ENCODE measurements at places on chromosomes 3 and 15.

GRCh38 chr3:62990704-62991413 is 115.6 kb upstream of the CADPS start:
- no peaks in the 10 kb centered on the region for H3K4me1 ChIP-seq
- H3K27me3 ChIP-seq, result no peaks in the 10 kb centered on the region
- H3K4me3 ChIP-seq, result no peak overlapping the region
- H3K36me3 ChIP-seq, result no peaks in the 10 kb centered on the region

DNA sequence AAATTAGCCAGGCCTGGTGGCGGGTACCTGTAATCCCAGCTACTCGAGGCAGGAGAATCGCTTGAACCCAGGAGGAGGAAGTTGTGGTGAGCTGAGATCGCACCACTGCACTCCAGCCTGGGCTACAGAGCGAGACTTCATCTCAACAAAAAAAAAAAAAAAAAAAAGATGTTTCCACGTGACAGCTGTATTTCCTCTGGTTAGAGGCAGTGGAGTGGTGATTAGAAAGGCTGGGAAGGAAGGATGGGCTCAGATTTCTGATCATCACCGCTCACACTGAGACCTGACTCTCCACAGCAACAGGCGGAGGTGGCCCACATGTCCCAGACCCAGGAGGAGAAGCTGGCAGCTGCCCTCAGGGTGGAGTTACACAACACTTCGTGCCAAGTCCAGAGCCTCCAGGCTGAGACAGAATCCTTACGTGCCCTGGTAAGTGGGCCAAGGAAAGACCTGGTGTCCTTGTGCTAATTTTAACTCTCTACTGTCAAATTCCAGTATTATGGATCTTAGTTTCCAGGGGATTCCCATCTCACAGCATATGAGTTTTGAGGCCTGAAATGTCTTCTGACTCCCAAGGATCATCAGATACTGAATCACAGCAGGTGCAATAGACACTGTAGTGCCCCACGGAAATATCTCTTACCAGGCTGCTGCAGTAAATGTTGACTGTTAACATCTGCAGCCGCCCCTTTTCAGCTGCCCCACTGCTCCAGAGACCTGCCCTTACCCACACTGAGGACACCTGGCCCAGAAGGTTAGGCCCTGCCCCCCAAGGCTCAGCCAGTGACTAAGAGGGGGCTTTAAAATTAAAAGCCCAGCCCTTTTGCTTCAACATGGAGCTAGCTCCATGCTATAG is 66.9 kb downstream of the BFSP2 start:
- H3K27ac ChIP-seq, result no peak overlapping the region
- no peak overlapping the region for H3K4me3 ChIP-seq
- DNase-seq, result no peak
- no peaks in the 10 kb centered on the region for H3K27me3 ChIP-seq

DNA sequence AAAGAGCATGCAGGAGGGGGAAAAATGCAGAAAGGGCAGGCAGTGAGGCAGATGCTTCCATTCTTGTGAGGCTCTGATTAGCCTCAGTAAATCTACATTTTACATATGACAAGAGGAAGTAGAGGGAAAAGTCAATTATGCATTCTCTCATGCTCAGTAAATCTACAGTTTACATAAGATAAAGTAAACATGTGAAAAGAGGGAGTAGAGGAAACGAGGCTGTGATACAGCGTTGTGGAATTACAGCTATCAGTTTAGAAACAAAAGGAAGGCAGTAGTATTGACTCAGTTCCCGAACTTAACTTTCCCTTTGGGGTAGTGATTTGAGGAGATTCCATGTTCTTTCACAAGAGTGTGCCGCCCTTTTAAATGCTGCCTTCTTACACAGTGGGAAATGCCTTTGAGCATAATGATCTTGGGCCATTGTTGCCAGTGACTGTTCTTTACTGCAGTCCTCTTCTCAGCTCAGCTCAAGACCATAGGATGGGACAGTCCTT is 39.3 kb downstream of the OSTN start:
- no peaks in the 10 kb centered on the region for H3K4me1 ChIP-seq
- no peak for DNase-seq
- no peaks in the 10 kb centered on the region for H3K27me3 ChIP-seq
- no peaks in the 10 kb centered on the region for H3K36me3 ChIP-seq
- no peak overlapping the region for H3K27ac ChIP-seq

GRCh38 chr15:74399511-74400312 is 32.3 kb upstream of the CYP11A1 start:
- peak overlapping the region; percentile 83 for H3K27ac ChIP-seq
- H3K4me3 ChIP-seq, result peak overlapping the region; percentile 63
- H3K36me3 ChIP-seq, result no peaks in the 10 kb centered on the region
- no peak for DNase-seq
- peaks cover 85% of the 10 kb centered on the region for H3K4me1 ChIP-seq
- no peaks in the 10 kb centered on the region for H3K27me3 ChIP-seq

GRCh38 chr15:99058421-99058870 is 46.4 kb upstream of the SYNM start:
- no peaks in the 10 kb centered on the region for H3K4me1 ChIP-seq
- peak overlapping the region; percentile 52 for H3K4me3 ChIP-seq
- no peak for DNase-seq
- no peak overlapping the region for H3K27ac ChIP-seq
- H3K36me3 ChIP-seq, result no peaks in the 10 kb centered on the region
- peaks cover 75% of the 10 kb centered on the region for H3K27me3 ChIP-seq

- H3K4me3 ChIP-seq, result no peak overlapping the region
- no peak overlapping the region for H3K27ac ChIP-seq
- H3K4me1 ChIP-seq, result peaks cover 71% of the 10 kb centered on the region
- no peaks in the 10 kb centered on the region for H3K27me3 ChIP-seq
- peaks cover 29% of the 10 kb centered on the region for H3K36me3 ChIP-seq
- DNase-seq, result no peak
Measured at GRCh38 chr15:30985081-30985531, 6.3 kb downstream of the MTMR10 start.

DNA sequence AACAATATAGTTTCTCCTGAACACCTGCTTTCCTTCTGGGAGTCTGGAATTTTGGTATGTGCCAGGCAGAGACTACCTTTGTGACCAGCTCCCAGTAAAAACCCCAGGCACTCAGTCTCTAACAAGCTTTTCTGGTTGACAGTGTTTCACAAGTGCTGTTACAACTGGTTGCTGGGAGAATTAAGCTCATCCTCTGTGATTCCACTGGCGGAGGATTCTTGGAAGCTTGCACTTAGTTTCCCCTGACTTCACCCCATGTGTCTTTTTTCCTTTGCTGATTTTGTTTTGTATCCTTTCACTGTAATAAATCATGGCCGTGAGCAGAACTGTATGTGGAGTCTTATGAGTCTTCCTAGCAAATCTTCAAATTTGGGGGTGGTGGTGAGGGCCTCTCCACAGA is 5.7 kb upstream of the TAGLN3 start:
- DNase-seq, result no peak
- peaks cover 6% of the 10 kb centered on the region for H3K4me1 ChIP-seq
- H3K27ac ChIP-seq, result no peak overlapping the region
- H3K36me3 ChIP-seq, result peaks cover 18% of the 10 kb centered on the region
- H3K27me3 ChIP-seq, result no peaks in the 10 kb centered on the region

- no peak overlapping the region for H3K4me3 ChIP-seq
- peaks cover 3% of the 10 kb centered on the region for H3K36me3 ChIP-seq
- no peaks in the 10 kb centered on the region for H3K4me1 ChIP-seq
Measured at GRCh38 chr3:17546500-17547255, 195.8 kb downstream of the TBC1D5 start.

- no peaks in the 10 kb centered on the region for H3K4me1 ChIP-seq
- no peak for DNase-seq
- no peak overlapping the region for H3K4me3 ChIP-seq
- H3K27ac ChIP-seq, result no peak overlapping the region
- no peaks in the 10 kb centered on the region for H3K36me3 ChIP-seq
Measured at GRCh38 chr15:38876621-38877020, 312.0 kb upstream of the RASGRP1 start.

DNA sequence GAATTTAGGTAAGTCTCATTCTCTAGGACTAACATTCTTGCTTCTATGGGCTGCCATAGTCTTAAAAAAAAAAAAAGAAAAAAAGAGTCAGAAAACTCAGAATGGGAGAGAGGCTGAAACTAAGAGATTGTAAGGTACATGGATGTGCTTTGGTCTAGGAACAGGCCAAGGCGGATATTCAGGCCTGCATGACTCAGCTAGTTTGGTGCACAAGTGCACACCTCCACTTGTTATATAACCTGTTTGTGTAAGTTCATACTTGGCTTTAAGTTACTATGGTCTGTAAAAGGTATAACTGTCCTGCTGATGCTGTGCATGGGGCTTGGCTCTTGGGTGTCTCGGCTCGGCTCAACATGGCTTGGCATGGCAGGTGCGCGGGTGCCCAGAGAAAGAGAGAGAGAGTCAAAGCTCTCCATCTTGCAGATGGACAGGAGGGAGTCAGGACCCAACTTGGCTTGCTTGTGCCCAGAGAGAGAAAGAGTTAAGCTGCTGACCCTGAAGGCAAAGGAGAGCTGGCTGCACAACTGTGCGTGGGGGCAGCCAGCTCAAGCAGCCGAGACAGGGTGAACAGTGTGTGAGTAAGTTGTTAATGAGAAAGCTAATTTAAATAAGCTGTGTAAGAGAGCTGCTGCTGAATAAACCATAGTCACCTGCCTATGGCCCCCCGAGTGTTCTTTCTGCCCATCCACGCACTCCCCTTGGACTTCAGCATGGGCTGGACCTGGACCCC is 31.4 kb upstream of the CHRNB4 start:
- H3K4me3 ChIP-seq, result no peak overlapping the region
- H3K4me1 ChIP-seq, result no peaks in the 10 kb centered on the region
- no peak for DNase-seq
- H3K27me3 ChIP-seq, result peaks cover 15% of the 10 kb centered on the region

- no peak overlapping the region for H3K4me3 ChIP-seq
- H3K27me3 ChIP-seq, result no peaks in the 10 kb centered on the region
- DNase-seq, result no peak
- H3K36me3 ChIP-seq, result no peaks in the 10 kb centered on the region
Measured at GRCh38 chr3:45807681-45808540, 11.6 kb upstream of the SLC6A20 start.

DNA sequence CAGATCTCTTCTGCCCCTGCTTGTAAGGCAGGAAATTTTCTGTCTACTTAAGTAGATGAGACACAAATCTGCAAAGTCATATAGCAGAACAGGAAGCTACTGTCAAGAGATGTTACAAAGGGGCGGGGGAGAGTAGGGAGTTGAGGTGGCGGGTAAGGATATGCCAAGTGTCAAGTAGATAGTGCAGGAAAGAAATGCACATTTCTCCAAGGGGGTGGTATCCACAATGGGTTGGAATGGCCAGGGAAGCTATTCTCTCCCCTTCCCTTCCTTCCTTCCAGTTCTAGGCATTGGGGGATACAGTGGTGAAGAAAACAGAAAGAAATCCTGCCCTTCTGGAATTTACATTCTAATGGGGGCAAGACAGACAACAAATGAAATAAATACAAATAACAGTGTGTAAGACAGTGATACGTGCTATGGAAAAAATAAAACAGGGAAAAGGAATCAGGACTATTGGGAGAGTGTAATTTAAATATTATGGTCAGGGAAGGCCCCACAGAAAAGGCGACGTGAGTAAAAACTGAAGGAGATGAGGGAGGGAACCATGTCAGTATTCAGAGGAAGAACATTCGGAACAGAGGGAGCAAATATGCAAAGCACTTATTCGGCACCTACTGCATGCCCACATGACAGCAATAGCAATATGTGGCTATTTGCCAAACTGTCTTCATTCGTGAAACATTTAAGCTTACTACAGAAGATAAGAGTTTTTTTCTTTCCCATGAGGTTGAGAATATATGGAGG is 42.8 kb upstream of the RNU6-1 start:
- peak overlapping the region; percentile 19 for H3K4me3 ChIP-seq
- H3K4me1 ChIP-seq, result peaks cover 6% of the 10 kb centered on the region
- DNase-seq, result no peak
- H3K27me3 ChIP-seq, result peaks cover 28% of the 10 kb centered on the region
- peaks cover 2% of the 10 kb centered on the region for H3K36me3 ChIP-seq

GRCh38 chr15:49987198-49987785 is 131.7 kb downstream of the ATP8B4 start:
- H3K4me3 ChIP-seq, result no peak overlapping the region
- H3K4me1 ChIP-seq, result no peaks in the 10 kb centered on the region
- no peaks in the 10 kb centered on the region for H3K27me3 ChIP-seq
- DNase-seq, result no peak

DNA sequence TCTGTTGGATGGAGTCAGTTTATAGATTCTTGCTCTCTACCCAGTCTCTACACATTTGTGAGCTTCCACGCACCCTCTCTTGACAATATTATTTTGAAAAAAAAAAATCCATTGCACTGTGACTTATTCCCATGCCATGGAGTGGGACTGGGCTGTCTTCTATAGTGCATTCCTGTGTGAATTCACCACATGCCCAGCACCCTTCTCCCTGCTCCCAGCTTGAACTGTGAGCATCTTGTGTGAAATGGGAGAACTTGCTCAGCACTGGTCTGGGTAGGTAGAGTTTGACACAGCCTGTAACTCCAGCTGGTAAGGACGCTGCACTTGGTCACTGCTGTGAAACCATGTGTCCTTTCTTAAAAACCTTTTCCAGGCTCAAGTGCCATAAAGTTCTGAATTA is 91.9 kb downstream of the ARNT2 start:
- peaks cover 57% of the 10 kb centered on the region for H3K27me3 ChIP-seq
- DNase-seq, result no peak
- H3K27ac ChIP-seq, result no peak overlapping the region
- H3K36me3 ChIP-seq, result no peaks in the 10 kb centered on the region
- no peaks in the 10 kb centered on the region for H3K4me1 ChIP-seq

GRCh38 chr15:48381861-48382260 is 50.6 kb downstream of the DUT start:
- DNase-seq, result no peak
- no peaks in the 10 kb centered on the region for H3K36me3 ChIP-seq
- peaks cover 53% of the 10 kb centered on the region for H3K27me3 ChIP-seq
- no peak overlapping the region for H3K4me3 ChIP-seq

GRCh38 chr3:126857928-126858327 is 125.0 kb upstream of the PLXNA1 start:
- no peaks in the 10 kb centered on the region for H3K36me3 ChIP-seq
- H3K4me1 ChIP-seq, result peaks cover 5% of the 10 kb centered on the region
- no peak for DNase-seq
- H3K4me3 ChIP-seq, result no peak overlapping the region
- no peaks in the 10 kb centered on the region for H3K27me3 ChIP-seq

GRCh38 chr15:85404176-85404917 is 23.9 kb downstream of the AKAP13 start:
- H3K27ac ChIP-seq, result peak overlapping the region; percentile 7
- peaks cover 65% of the 10 kb centered on the region for H3K4me1 ChIP-seq
- no peaks in the 10 kb centered on the region for H3K27me3 ChIP-seq
- DNase-seq, result no peak

GRCh38 chr3:21067031-21067813 is 683.8 kb downstream of the ZNF385D start:
- no peak for DNase-seq
- no peak overlapping the region for H3K4me3 ChIP-seq
- H3K27ac ChIP-seq, result no peak overlapping the region
